Stimulated activated CD4-positive, alpha-beta T cell treated with anti-CD3 and anti-CD28 coated beads, Interleukin-2, amount 100 ng/mL, for 4 hours (primary cell): ENCODE measurements at places on chromosomes 6 and 20.

DNA sequence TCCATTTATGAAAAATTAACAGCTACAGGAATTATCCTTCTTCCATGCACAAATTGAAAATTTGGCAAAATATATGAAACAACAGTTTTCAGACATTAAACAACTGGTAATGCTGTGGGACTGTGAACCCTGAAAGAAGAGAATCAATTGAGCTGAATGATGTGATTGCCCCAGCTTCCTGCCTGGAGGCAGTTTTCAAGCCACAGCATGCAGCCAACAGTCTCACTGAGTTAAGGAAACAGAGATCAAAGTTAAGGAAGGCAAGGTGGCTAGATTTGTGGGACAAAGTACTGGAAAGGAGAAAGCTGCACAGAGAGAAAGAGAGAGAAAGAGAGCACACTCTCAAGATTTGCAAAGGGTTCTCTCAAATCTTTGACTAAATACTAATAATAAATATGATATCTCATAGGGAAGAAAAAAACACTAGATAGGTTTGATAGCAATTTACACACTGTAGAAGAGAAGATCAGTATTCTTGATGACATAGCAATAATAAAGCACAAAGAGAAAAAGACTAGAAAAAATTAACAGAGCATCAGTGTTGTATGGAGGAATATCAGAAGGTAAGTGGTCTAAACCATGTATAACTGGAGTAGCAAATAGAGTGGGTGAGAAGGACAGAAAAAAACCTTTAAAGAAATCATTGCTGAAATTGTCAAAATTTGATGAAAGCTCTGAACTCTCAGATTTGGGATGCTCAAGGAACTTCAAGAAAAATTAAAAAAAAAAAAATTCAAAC lies 70.1 kb upstream of the CNKSR3 start:
- DNase-seq = no peak

- no peak for DNase-seq
Observed at GRCh38 chr6:148457137-148457842, 114.7 kb downstream of the SASH1 start.

DNA sequence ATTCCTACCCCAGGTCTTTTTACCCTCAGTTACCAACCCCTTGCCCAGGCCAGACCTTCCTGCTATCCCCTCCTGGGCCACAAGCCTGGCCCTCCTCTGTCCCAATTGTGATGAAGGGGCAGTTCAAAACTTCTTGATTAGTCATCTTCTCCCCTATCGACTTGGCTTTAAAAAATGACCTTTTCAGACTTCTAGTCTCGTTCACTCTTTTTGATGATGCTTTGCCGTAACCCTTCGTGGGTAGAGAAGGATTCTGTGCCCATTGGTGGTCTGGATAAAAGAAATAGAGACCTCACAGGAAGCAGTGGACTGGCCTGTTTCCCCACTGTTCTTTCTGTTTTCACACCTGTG lies 5.5 kb downstream of the VEGFA start:
- no peak for DNase-seq

GRCh38 chr20:22371843-22372242 lies 212.5 kb downstream of the FOXA2 start:
- no peak for DNase-seq

DNA sequence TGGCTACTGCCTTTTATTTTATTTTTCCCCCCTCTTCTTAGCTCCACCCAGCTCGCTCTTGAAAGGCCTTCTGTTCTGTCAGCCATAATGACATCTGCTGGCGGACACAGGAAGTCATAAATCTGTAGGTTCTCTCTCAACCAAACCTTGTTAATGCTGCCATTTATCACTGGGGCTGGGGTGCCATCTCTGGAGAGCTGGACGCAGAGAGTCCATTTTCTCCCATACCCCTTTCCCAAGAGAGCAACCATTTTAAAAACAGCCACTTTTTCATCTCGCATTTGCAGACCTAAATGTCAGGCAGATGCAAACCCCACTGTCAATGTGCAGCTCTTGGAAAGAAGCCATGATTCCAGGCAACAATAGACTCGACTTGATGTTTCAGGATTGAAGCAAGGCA lies 13.0 kb upstream of the TSHZ2 start:
- DNase-seq = no peak

DNA sequence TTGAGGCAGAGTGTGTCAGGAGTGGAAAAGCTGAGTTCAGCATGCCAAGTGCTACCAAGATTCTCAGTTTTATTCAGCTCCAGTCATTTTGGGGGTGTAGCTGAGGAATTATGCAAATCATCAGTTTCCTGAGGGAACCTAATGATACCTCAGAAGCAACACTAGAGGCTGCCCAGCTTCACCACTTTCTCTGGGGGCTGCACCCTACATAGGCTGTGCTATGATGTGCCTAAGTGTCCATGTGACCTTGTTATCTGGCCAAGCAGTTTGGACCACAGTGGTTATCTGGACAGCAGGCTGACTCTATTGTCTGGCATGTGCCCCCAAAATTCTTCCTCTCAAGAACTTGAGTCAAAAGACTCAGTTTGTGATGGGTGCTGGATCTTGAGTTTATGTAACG lies 374.6 kb upstream of the SYNCRIP start:
- DNase-seq = no peak

- DNase-seq = no peak
Observed at GRCh38 chr20:31363295-31363694, 5.1 kb upstream of the DEFB118 start.

DNA sequence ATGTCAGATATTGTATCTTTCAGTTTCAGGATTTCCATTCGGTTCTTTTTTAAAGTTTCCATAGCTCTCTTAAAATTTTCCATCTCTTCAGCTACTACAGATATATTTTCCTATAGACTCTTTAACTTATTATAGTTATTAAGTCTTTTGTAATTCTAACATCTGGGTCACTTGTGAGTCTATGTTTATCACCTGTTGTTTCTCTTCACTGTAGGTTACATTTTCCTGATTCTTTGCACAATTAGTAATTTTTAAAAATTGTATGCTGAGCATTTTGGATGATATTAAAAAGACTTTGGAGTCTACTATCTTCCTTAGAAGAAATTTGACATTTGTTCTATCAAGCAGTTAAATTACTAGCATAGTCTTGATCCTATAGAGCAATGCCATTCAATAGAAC lies 140.7 kb downstream of the QRSL1 start:
- no peak for DNase-seq

GRCh38 chr20:36468149-36469000 lies 72.9 kb upstream of the MYL9 start:
- DNase-seq = no peak

DNA sequence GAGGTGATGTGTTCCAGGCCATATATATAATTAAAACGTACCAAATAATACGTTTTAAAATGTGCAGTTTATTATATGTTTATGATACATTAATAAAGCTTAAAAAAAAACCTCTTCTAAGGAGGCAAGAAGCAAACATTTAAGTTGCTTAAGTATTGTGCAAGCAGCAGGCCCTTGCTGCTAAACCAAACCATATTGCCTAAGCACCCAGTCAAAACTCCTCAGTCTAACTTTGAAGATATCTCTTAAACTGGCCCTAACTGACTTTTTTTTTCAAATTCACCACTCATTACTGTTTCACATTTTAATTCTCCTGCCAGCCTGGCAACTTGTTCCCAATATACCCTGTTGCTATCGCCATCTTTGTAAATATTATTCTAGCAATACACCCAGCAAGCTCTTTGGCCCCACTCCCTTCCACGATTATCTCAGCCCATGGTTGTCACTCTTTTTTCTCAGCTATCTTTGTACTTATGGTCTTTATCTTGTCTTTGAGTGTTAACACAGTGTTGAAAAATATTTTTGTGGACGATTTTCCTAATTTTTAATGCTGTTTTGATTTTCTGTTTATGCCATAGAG lies 60.9 kb downstream of the C6orf58 start:
- no peak for DNase-seq

- no peak for DNase-seq
Observed at GRCh38 chr6:150038202-150039062, 13.1 kb upstream of the RAET1L start.

DNA sequence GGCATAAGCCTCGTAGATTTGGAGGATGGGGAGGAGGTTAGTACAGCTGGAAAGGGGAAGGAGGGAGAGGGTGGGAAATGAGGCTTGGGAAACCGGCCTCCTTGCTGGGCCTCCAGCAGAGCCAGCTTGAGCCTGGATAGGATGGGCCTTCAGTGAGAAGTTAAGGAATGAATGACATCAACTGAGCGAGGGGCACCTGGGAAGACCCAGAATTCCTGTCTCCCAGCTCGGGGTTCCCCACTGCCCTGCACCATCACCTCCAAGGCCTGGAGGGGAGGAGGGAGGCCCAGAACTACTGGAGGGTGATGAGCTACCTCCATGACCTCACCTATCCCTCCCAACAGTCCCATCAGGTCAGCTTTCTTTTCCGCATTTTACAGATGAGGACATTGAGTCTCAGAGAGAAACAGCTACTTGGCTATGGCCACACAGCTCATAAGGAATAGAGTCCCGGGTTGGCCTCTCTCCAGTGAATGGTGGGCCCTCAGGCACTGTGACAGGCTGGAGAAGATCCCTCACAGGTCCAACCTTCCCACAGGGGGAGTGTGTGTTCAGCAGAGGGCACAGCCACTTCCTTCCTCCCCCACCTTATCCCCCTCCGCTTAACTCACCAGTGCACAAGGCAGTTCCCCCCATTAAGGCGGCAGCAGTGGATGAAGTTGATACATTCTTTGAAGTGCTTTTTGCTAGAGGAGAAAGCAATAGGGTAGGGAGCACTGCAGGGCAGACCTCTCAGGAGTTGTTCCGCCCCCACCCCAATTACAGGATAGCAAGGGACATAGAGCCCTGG lies 6.8 kb downstream of the DUSP15 start:
- DNase-seq = no peak

- no peak for DNase-seq
Observed at GRCh38 chr6:50842446-50842845, 23.8 kb downstream of the TFAP2B start.

DNA sequence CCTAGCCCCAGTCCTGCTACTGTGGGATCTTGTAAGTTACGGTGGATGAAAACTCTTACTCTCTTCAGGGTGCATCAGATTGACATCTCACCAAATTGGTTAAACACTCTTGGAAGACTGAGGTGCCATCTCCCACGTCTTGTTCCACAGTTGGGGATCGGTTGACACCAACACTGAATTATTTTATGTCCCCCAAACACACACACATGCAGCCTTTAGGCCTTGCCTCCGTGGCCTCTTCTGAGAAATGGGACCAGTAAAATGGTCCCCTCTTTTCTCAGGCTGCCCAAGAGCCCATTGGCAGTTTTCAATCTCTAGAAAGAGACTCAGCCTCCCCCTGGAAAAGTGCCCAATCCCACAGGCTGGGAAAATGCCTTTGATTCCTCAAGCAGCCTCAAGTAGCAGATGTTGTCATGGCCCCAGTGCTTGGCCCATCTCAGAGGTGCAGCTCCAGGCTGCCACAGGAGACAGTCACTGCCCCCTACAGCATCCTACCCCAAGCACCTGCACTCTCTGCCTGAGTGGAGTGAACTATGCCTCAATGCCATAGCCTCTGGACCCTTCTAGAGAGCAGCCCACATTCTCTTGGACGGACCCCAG lies 163.9 kb downstream of the ANKRD60 start:
- no peak for DNase-seq

GRCh38 chr6:75621846-75622245 lies 20.2 kb downstream of the SENP6 start:
- DNase-seq = no peak

GRCh38 chr6:168603234-168603633 lies 162.2 kb downstream of the SMOC2 start:
- DNase-seq = no peak

GRCh38 chr6:165922309-165922794 lies 245.3 kb downstream of the TBXT start:
- DNase-seq = no peak

GRCh38 chr20:36317675-36318074 lies 11.5 kb downstream of the DLGAP4 start:
- DNase-seq = no peak

DNA sequence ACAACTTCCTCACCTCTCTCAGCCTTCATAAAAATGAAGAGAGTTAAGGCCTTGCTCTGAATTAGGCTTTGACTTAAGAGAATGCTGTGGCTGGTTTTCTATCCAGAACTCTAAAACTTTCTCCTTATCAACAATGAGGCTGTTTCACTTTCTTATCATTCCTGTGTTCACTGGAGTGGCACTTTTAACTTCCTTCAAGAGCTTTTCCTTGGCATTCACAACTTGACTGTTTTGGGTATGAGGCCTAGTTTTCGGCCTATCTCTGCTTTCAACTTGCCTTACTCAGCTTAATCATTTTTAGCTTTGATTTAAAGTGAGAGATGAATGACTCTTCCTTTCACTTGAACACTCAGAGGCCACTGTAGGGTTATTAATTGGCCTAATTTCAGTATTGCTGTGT lies 4.3 kb upstream of the LOC128125822 start:
- DNase-seq = no peak

GRCh38 chr6:87436435-87436834 lies 28.7 kb downstream of the CFAP206 start:
- DNase-seq = peak; percentile 6
